ENCODE measurements at places on chromosomes 12 and 14.

DNA sequence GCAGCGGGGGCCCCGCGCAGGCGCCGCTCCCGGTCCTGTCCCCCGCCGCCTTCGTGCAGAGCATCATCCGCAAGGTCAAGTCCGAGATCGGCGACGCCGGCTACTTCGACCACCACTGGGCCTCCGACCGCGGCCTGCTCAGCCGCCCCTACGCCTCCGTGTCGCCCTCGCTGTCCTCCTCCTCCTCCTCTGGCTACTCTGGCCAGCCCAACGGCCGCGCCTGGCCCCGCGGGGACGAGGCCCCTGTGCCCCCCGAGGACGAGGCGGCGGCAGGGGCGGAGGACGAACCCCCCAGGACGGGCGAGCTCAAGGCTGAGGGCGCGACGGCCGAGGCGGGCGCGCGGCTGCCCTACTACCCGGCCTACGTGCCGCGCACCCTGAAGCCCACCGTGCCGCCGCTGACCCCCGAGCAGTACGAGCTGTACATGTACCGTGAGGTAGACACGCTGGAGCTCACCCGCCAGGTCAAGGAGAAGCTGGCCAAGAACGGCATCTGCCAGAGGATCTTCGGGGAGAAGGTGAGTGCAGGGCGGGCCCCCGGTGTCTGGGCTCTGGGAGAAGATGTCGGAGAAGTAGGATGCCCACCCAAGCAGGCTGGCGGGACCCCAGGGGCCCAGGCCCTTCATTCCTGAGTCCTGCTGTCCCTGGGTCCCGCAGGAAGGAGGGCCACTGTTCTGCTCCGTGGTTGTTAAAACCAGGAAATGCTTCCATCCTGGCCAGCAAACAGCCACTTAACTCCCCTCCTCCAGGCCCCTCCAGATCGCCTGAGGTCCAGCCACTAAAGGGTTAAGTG is 48.4 kb downstream of the PHETA1 start:
- DNase-seq: no peak

- peak; percentile 76 for DNase-seq
Measured at GRCh38 chr12:39619660-39620433, at the start of gene ABCD2. TSS of gene ABCD2 (minus strand) at chr12:39619803. CDS start at chr12:39619615, 188 bp downstream.

GRCh38 chr14:102891111-102891510 is 31.4 kb upstream of the AMN start:
- no peak for DNase-seq

DNA sequence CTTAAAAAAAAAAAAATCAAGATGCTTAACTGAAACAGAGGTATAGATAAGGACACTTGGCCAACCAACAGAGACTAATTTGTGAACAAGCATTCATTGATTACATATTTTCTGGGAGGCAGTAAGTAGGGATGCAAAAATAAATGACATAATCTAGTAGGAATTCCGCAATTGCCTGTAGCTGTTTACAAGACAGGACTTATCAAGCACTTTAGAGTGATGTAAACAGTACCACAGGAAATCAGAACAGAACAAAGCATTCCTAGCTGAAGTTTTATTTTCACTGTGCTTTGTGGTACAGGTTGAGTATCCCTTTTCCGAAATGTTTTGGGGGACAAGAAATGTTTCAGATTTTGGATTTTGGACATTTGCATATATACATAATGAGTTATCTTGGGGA is 68.2 kb upstream of the FGD4 start:
- no peak for DNase-seq

DNA sequence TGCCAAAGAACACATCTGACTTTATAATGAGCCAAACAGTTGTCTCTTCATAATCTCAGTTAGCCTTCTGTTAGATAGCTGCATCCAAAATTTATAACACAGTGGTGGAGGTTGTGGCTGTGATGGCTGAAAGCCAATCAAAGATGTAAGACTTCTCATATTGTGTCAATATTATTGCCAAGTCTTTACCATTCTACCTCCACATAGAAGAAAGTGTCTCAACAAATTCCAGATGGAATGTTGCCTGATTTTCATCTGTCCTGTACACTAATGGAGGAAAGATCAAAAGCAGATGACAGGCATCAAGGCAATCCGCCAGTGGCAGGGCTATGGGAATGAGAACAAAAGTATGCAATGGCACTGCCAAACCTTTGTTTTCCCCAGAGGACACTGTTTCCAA is 813.1 kb upstream of the NOVA1 start:
- no peak for DNase-seq

GRCh38 chr14:20782280-20782890 is 1.3 kb downstream of the RNASE6 start:
- peak; percentile 43 for DNase-seq

DNA sequence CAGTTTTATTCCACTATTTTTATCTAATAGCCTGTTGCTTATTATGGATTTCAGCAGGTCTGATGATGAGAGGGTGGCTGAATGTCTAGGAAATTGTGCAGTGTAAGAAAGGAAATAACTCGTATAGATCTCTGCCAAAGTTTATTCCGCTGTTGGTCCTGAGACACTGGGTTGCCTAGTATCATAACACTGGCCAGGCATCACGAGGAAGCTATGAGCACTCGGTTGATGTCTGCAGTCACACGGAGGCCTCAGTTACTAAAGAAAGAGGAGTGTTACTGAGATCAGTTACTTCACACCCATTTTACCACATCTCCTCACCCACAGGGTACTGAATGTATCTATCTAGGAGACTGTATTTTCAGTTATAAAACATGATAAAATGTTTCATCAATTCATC is 21.9 kb downstream of the BHLHE41 start:
- no peak for DNase-seq

- no peak for DNase-seq
Measured at GRCh38 chr14:99132821-99133635, 139.0 kb downstream of the BCL11B start.

- DNase-seq: no peak
Measured at GRCh38 chr12:122942637-122943036, 23.6 kb downstream of the ABCB9 start.

DNA sequence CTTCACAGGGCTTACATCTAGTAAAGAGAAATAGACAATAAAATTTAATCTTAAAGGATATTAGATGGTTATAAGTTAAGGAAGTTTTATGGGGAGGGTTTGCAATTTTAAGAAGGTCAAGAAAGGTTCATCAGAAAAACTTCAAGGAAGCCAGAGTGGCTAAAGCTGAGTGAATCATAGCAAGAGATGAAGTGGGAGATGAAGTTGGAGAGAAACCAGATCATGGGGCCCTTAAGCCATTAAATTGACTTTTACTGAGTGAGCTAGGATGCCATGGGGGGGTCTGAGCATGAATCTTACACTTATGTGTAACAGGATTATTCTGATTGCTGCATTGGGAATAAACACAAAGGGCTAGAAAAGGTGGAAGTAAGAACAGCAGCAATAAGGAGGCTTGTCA is 189.2 kb downstream of the LRIG3 start:
- DNase-seq: no peak

- no peak for DNase-seq
Measured at GRCh38 chr12:28604240-28604639, 414.0 kb downstream of the CCDC91 start.

- no peak for DNase-seq
Measured at GRCh38 chr14:33432407-33433023, 493.8 kb downstream of the NPAS3 start.

- DNase-seq: peak; percentile 44
Measured at GRCh38 chr12:123445388-123446332, 9.2 kb upstream of the RILPL2 start.

DNA sequence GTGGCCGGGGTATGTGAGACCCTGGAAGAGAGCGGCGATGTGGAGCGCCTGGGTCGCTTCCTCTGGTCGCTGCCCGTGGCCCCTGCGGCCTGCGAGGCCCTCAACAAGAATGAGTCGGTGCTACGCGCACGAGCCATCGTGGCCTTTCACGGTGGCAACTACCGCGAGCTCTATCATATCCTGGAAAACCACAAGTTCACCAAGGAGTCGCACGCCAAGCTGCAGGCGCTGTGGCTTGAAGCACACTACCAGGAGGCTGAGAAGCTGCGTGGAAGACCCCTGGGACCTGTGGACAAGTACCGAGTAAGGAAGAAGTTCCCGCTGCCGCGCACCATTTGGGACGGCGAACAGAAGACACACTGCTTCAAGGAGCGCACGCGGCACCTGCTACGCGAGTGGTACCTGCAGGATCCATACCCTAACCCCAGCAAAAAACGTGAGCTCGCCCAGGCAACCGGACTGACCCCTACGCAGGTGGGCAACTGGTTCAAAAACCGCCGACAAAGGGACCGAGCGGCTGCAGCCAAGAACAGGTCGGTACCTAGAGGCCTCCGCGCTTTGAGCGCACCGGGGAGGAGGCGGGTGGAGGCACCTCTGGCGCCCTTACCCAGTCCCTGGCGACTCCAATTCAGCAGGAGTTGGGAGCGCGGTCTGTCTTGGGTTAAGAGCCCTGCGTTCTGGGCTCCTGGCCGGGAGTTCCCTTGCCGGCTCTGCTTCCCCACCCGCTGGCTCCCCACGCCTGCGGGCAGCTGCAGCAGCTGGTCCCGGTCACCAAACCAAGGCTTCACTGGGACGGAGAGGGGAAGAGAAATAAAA is 700 bp downstream of the SIX6 start:
- DNase-seq: no peak

- no peak for DNase-seq
Measured at GRCh38 chr14:33541171-33541570, 409.7 kb downstream of the EGLN3 start.

GRCh38 chr12:47249719-47250357 is 170.1 kb upstream of the AMIGO2 start:
- no peak for DNase-seq

DNA sequence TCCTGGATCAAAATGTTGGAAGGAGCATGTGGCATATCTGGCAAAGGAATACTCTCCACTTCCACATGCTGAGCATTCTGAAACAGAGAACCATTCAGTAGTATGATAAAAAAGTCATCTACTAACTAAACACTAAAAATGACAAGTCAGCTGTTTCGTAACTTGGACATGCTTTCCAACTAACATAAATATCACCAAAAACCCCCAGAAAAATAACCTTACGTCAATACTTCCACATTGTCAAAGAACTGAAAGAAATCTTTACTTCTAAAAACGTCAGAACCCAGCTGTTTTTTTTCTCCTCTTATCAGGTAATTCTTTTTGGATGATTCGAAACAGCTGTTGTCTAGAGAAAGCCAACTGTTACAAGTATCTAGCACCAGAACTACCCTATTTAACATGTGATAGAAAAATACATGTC is 8.2 kb downstream of the WBP11 start:
- no peak for DNase-seq

DNA sequence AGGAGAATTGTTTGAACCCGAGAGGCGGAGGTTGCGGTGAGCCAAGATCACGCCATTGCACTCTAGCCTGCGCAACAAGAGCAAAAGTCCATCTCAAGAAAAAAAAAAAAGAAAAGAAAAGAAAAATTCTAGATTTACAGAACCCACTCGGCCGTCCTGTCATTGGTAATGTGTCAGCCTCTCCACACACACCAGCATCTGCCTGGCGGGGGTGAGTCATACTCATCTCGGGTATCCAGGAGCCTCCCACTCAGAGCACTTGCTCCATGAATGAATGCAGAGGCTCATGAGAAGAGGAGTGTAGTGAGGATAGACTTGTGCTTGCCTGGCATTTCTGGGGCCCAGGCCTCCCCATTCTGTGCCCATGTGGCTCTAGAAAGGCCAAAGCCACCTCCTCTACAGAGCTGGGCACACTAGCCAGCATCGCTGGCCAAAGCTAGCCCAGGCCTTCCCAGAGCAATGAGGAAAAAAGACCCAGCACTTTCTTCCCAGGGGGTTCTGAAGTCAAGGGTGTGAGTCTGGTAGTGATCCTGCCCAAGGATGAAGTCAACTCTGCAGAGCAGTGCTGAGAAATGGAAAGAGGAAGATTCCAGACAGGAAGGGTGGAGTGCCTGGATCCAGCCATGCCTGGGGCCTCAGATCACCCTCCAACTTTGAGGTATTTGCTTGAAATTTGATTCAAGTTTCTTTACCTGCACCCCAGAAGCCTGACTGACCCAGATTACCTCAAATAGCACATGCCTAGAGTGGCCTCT is 31.2 kb upstream of the KLC1 start:
- DNase-seq: no peak

DNA sequence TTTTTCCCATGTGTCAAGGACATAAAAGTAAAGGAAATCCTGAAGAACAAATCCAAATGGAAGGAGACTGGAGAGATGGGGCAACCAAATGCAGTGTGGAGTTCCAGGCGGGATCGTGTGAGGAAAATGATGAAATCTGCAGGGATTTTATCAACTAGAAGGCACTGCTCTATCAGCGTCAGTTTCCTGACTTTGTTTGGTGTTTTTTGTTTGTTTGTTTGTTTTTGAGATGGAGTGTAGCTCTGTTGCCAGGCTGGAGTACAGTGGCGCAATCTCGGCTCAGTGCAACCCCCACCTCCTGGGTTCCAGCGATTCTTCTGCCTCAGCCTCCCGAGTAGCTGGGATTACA is 43.3 kb upstream of the GPR132 start:
- no peak for DNase-seq

DNA sequence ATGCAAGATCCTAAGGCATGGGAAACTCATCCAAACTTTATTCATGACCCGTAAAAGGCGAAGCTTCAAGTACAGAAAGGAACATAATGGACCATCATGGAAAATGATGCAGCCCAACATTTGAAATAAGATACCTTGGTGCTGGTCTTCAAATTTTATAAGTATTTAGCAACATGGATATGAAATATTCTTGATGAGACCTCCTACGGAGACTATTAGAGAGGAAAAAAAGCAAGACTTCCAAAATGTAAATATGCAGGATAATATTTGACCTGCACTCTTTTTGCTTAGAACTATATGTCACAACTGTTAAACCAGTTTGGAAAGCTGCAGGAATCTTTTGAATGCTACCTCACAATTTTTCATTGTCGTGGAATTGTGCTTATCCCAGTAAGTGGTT is 168.8 kb upstream of the ARID2 start:
- no peak for DNase-seq

DNA sequence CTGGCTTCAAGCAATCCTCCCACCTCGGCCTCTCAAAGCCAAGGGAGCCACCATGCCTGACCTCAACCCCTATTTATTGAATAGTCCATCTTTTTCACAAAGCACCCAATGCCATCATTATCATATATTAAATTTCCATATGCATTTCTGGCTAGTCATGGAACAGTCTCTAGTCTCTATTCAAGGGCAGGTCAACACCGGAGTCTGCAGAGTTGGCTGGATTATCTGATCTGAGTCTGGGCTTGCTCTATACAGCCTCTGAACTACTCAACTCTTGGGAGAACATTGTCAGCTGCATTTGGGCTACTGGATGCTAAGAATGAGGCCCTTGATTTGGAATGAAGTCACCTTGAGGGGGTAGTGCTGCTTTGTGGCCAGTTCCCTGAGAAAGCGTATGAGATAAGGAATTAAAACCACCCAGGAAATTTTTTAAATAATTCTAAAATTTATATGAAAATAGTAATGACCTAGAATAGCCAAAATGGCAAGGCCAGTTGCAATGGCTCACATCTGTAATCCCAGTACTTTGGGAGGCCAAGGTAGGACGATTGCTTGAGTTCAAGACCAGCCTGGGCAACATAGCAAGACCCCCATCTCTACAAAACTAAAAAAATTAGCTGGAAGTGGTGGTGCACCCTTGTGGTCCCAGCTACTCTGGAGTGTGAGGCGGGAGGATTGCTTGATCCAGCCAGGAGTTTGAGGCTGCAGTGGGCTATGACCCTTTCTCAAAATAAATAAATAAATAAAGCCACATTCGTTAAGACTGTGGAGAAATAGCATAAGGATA is 6.9 kb upstream of the NAA25 start:
- DNase-seq: no peak

- no peak for DNase-seq
Measured at GRCh38 chr12:48972952-48973483, 1.5 kb upstream of the WNT10B start.

All from GM06990 (cell line).